Body of pancreas (tissue), 4 donors: ENCODE measurements at places on chromosomes 5 and 9. TPM values are rescaled to one million over a fixed set of nuclear protein-coding genes. Genes with fewer than 3 reads are reported as not detected.

The PCDHB16 gene
- total RNA-seq, result 4.6 TPM

The TCOF1 gene
- 18.9 TPM for total RNA-seq

The PLAC8L1 gene
- total RNA-seq, result not detected

The DRD1 gene
- not detected for total RNA-seq

The ZDHHC11 gene
- 10.9 TPM for total RNA-seq

The BTNL8 gene
- total RNA-seq, result 1.0 TPM

The ANKRD34B gene
- not detected for total RNA-seq

The TPM2 gene
- total RNA-seq, result 75.8 TPM

The EPB41L4B gene
- 122 TPM for total RNA-seq

The AMBP gene
- total RNA-seq, result 307 TPM

The NR6A1 gene
- total RNA-seq, result 3.9 TPM

The CAMK4 gene
- total RNA-seq, result not detected

The KIF12 gene
- total RNA-seq, result 135 TPM

The AFF4 gene
- 32.3 TPM for total RNA-seq

The SCGB3A2 gene
- total RNA-seq, result not detected

The PRR16 gene
- total RNA-seq, result 0.78 TPM

The LPAR1 gene
- 10.9 TPM for total RNA-seq

The STK32A gene
- 9.1 TPM for total RNA-seq

The MLANA gene
- not detected for total RNA-seq

The NUTM2G gene
- not detected for total RNA-seq

The CXCL14 gene
- 49.4 TPM for total RNA-seq

The WHRN gene
- total RNA-seq, result 15.6 TPM

The GPX8 gene
- total RNA-seq, result 0.99 TPM

The GFRA3 gene
- 1.8 TPM for total RNA-seq

The MSX2 gene
- total RNA-seq, result not detected

The NELFB gene
- total RNA-seq, result 31.3 TPM

The OTP gene
- not detected for total RNA-seq

The HTR4 gene
- not detected for total RNA-seq

The SMIM33 gene
- not detected for total RNA-seq

The LCN9 gene
- total RNA-seq, result not detected

The PCDHA8 gene
- total RNA-seq, result 4.6 TPM

The LHX3 gene
- total RNA-seq, result not detected

The ACOT12 gene
- not detected for total RNA-seq
